ENCODE measurements at places on chromosomes 11 and 22.

DNA sequence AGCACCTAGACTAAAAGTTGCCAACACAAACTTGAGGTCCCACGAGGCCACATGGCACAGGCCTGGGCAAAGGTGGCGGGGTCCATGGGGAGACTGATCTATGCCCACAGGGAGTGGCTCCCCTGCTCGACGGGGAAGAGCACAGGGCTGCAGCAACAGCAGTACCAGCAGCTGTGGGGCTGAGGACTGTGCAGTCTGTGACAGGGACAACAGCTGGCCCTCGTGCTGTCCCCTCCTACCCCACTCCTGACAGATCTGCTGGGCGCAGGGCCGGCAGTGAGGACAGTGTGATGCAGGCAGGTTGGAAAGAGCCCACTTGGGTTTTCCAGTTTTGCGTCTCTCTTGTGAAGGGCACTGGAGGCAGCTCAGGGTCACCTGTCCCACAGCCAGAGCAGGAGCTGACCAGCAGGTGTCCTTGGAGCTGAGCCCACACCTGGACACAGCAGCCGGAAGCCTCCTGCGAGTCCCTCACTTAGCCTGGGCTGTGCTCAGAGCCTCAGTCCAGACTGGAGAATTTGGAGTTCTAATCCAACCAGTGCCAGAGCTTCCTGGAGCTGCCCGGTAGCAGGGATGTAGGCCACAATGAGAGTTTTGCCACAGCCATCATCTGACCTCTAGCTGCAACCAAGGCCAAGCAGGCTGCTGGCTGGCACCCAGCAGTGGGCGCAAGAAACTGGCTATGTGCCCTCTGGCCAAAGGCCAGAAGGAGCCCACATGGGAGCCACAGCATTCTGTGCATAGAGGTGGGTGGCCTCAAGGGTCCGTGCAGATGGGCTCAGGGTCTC, 3.6 kb upstream of the GAS2L1 start:
- no peaks in the 10 kb centered on the region for H3K27me3 ChIP-seq
- DNase-seq = no peak
- H3K4me1 ChIP-seq = peaks cover 8% of the 10 kb centered on the region
- H3K27ac ChIP-seq = no peak overlapping the region

- H3K4me1 ChIP-seq = peaks cover 40% of the 10 kb centered on the region
- H3K4me3 ChIP-seq = no peak overlapping the region
- no peak overlapping the region for H3K27ac ChIP-seq
- peaks cover 3% of the 10 kb centered on the region for H3K27me3 ChIP-seq
These were observed 26.5 kb downstream of the FGF4 start for GRCh38 chr11:69748637-69749036.

- H3K4me3 ChIP-seq = no peak overlapping the region
- no peaks in the 10 kb centered on the region for H3K27me3 ChIP-seq
- no peaks in the 10 kb centered on the region for H3K4me1 ChIP-seq
- H3K27ac ChIP-seq = no peak overlapping the region
- DNase-seq = no peak
These were observed 281.6 kb downstream of the TBC1D22A start for GRCh38 chr22:47043835-47044721.

- peak overlapping the region; percentile 76 for H3K4me3 ChIP-seq
- H3K27ac ChIP-seq = no peak overlapping the region
- peaks cover 23% of the 10 kb centered on the region for H3K36me3 ChIP-seq
These were observed 1.4 kb downstream of the CHKB start for GRCh38 chr22:50581031-50581949.

DNA sequence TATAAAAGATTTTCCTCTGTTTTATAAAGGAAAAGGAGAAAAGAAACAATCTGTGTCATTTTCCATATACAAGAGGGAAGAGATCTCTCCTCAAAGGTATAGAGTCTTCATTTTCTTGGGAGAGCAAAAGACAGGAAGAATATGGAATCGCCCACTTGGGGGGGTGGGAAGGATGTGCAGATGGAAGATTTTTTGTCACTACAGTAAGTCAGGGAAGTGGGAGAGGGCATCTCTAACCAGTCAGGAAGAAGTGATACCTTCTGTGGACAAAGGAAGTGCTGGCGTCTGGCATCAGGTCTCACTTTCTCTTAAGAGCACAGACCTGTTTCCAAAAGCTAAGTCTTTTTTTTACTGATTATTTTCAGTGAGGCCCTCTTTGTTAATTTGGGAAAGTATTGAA, 1.4 kb downstream of the PRR14L start:
- no peak overlapping the region for H3K27ac ChIP-seq
- H3K27me3 ChIP-seq = no peaks in the 10 kb centered on the region
- peak overlapping the region; percentile 94 for H3K4me3 ChIP-seq
- H3K36me3 ChIP-seq = peaks cover 21% of the 10 kb centered on the region
- H3K4me1 ChIP-seq = peaks cover 28% of the 10 kb centered on the region
- no peak for DNase-seq
